ENCODE measurements at places on chromosomes 6 and 20. TPM values are rescaled to one million over a fixed set of nuclear protein-coding genes. Genes with fewer than 3 reads are reported as not detected.

- no peak for DNase-seq
Measured at GRCh38 chr6:89775150-89775549, 44.4 kb downstream of the MDN1 start.

PGC gene
- not detected for total RNA-seq

DNA sequence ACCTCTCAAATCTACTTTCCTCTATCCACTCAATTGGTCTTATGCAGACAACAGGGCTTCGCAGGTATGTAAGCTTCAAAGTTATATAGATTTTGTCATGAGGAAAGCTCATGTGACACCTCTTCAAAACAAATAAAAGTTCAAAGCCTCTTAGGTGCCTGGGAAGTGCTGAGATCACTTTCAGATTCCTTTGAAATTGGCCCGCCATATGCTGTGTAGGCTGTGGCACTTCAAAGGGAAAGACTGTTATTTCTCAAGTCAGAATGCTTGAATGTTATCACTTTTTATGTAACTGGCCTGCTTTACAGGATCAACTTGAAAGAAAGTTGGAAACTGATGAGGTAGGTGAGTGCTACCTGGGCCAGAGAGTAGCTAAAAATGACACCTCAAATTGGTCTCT, 67.1 kb upstream of the GFRAL start:
- no peak for DNase-seq

LHFPL5 gene
- not detected for total RNA-seq

- no peak for DNase-seq
Measured at GRCh38 chr6:21999012-21999528, 297.8 kb downstream of the PRL start.

RGS19 gene
- total RNA-seq, result 40.0 TPM

HECA gene
- 89.7 TPM for total RNA-seq

DNA sequence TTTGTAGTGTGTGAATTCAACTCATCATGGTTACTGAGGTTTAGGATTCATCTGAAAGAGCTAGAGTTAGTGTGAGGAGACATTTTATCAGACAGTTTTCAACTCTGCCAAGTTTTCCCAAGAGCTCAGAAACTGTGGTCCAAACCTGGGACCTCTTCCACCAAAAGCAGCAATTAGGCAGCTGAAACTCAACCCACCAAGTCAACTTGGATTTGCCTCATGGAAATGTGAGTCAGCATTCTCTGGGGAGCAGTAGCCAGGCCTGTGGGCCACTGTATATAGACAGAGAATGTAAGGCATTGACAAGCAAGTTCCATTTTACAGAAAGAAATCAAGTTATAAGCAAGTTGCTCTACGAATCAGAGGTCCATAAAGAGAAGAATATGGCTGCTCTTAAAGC, 178.8 kb upstream of the HDDC2 start:
- no peak for DNase-seq

GRCh38 chr6:153832543-153832942, 206.5 kb upstream of the OPRM1 start:
- no peak for DNase-seq

GRCh38 chr6:158067436-158068015, 85.9 kb downstream of the SYNJ2 start:
- DNase-seq, result no peak

GRCh38 chr6:6659600-6660327, 71.2 kb downstream of the LY86 start:
- DNase-seq, result no peak

- DNase-seq, result peak; percentile 50
Measured at GRCh38 chr6:166958926-166959861, 2.8 kb upstream of the RNASET2 start.

LPIN3 gene
- 2.5 TPM for total RNA-seq

DNA sequence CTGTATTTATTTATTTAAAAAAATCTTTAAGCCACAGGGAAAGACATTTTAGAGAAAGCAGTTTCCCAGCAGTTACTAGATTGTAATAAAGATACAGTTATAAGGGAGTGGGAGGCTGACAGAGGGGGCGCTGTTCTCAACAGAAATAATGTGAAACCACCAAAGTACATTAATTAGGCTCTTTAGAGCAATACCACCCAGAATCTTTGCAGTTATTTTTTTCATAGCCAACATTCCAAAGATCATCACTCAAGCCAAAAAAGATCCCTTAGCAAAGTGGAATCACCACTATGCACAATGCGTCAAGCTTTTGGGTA, 331.3 kb upstream of the DEFB112 start:
- no peak for DNase-seq

PPIL6 gene
- 0.56 TPM for total RNA-seq

GRCh38 chr20:44976698-44977097, 10.4 kb downstream of the STK4 start:
- no peak for DNase-seq

ANGPT4 gene
- total RNA-seq, result not detected

DNA sequence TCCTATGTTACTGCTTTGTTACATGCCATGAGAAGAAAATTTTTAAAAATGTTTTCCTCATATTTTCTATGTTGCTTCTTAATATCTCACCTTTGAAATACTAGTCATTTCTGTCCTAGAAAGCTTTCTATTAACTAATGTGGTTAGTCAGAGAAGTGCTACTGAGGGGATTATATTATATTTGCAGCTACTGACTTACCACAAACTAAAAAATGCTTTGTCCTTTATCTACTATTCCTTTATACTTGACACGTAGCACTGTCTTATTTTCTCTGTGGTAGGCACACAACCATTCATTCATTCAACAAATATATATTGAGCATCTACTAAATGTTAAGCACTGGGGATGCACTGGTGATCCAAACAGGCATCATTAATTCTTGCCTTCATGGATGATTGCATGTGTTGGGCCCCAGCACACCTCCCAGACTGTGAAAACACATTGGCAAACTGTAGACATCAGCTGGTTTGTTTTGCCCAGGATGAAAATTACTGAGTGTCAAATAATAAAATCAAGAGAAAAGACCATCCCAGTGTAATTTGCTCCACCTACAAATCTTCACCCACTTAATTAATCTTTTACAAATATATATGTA, 10.7 kb upstream of the MLIP start:
- no peak for DNase-seq

SLC26A8 gene
- total RNA-seq, result not detected

DNA sequence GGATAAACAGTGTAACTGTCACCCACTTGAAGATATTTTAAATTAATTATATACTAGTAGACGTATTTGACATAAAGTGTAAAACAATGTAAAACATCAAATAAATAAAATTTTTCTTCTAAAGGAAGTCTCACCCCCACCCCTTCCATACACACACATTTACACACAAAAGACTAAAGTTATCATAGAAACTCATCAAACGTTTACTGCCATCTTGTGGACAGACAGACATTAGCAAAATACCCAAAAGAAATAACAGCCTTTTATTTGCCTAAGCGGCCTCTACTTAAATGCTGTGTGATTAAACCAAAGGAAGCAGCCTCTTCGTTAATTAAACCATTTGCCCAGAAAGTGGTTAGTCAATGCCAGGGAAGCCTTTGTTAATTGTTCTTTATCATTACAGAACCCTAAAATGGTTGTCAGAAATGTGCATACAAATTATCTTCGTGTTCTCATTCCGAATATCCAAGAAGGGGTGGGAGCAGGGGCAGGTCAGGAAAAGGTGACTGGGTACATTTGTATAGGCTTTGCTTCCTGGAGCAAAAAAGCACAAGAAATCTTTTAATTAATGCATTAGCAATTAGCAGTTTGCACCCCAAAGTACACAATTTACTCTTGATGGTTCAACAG, 176.2 kb upstream of the SASH1 start:
- no peak for DNase-seq
